ENCODE measurements at places on chromosomes 6 and 20.

DNA sequence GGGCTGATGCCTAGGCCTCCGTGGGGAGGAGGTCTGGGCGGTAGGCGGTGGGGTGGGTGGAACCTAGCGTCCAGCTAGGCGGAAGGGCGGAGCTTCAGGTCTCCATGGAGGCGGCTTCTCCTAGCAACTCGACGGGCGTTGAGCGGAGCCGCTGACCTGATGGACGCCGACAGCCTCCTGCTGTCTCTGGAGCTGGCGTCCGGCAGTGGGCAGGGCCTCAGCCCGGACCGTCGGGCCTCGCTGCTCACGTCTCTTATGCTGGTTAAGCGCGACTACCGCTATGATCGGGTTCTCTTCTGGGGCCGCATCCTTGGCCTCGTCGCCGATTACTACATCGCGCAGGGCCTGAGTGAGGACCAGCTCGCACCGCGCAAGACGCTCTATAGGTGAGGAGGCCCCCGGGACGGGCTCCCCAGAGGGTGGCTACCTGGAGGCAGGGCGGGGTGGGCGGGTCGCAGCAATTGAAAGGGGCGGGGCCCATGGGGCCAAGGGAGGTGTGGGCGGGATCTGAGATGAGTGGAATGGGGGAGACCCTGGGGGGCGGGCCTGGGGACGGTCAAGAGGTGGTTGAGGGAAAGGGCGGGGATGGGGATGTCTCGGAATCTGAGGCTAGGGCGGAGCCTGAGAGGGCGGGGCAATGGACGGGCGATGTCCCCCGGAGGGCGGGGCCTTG, at the start of gene RSPH9:
Gene RSPH9, plus strand, starts transcription at position 97 of the 673 bp plus-strand sequence. Its CDS starts 63 bp downstream, at position 160.
- peaks cover 12% of the 10 kb centered on the region for H3K36me3 ChIP-seq
- H3K4me1 ChIP-seq: no peaks in the 10 kb centered on the region
- peak within 1 kb of the TSS; percentile 88 for H3K4me3 ChIP-seq
- peak within 1 kb of the TSS; percentile 88 for H3K27ac ChIP-seq
- H3K27me3 ChIP-seq: no peaks in the 10 kb centered on the region

- no peaks in the 10 kb centered on the region for H3K36me3 ChIP-seq
- H3K27me3 ChIP-seq: no peaks in the 10 kb centered on the region
- no peak overlapping the region for H3K27ac ChIP-seq
- DNase-seq: no peak
- no peaks in the 10 kb centered on the region for H3K4me1 ChIP-seq
These were observed 96.4 kb upstream of the FOXC1 start for GRCh38 chr6:1513215-1513780.

DNA sequence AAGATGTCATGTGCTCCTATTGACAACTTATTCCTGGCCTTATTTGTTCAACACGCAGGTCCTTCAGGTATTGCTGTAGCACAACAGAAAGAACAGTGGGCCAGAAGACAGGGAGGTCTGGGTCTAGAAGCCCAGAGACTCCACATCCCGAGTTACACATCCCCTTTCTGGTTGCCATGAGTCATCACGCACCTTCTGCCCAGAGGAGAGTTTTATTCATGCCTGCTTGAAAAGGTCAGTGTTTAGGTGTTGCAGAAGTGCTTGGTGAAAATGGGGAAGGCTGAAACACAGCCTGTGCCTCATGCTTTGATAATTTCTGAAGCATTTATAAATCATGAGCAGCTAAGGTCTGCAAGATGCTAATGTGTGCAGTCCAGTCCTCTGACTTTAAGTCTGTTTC, 256.4 kb downstream of the GMPR start:
- H3K36me3 ChIP-seq: no peaks in the 10 kb centered on the region
- DNase-seq: no peak
- no peak overlapping the region for H3K27ac ChIP-seq
- no peak overlapping the region for H3K4me3 ChIP-seq
- H3K27me3 ChIP-seq: no peaks in the 10 kb centered on the region
- peaks cover 13% of the 10 kb centered on the region for H3K4me1 ChIP-seq

GRCh38 chr6:105606831-105607463, 204.1 kb upstream of the PREP start:
- H3K4me1 ChIP-seq: peaks cover 6% of the 10 kb centered on the region
- no peaks in the 10 kb centered on the region for H3K36me3 ChIP-seq
- no peaks in the 10 kb centered on the region for H3K27me3 ChIP-seq
- no peak overlapping the region for H3K27ac ChIP-seq

- no peaks in the 10 kb centered on the region for H3K36me3 ChIP-seq
- H3K27ac ChIP-seq: no peak overlapping the region
- no peak for DNase-seq
- no peaks in the 10 kb centered on the region for H3K4me1 ChIP-seq
These were observed 22.9 kb downstream of the NT5E start for GRCh38 chr6:85472744-85473143.

DNA sequence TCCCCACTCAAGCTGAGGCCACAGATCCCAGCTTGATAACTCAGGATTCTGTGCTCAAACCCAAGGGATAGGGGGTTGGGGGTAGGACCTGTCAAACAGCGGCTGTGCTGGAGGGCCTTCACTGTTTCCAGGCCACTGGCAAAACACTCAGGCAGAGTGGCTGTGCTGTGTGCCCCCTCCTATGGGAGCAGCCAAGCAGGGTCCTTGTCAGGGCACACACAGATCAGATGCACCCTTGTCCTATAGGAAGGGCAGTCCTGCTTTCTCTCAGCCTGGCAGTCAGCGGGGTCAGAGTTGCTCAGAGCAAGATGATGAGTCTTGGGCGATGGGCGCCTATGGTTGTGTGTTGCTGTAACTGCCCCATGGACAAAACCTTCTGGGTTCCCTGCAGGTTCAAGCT, 554.8 kb downstream of the TBC1D32 start:
- no peaks in the 10 kb centered on the region for H3K36me3 ChIP-seq
- no peak overlapping the region for H3K4me3 ChIP-seq
- H3K27me3 ChIP-seq: no peaks in the 10 kb centered on the region
- H3K27ac ChIP-seq: no peak overlapping the region
- DNase-seq: no peak

- peaks cover 72% of the 10 kb centered on the region for H3K36me3 ChIP-seq
- peaks cover 9% of the 10 kb centered on the region for H3K4me1 ChIP-seq
- H3K4me3 ChIP-seq: no peak overlapping the region
- DNase-seq: no peak
- no peaks in the 10 kb centered on the region for H3K27me3 ChIP-seq
These were observed 5.3 kb downstream of the ZNF512B start for GRCh38 chr20:63964412-63964811.

DNA sequence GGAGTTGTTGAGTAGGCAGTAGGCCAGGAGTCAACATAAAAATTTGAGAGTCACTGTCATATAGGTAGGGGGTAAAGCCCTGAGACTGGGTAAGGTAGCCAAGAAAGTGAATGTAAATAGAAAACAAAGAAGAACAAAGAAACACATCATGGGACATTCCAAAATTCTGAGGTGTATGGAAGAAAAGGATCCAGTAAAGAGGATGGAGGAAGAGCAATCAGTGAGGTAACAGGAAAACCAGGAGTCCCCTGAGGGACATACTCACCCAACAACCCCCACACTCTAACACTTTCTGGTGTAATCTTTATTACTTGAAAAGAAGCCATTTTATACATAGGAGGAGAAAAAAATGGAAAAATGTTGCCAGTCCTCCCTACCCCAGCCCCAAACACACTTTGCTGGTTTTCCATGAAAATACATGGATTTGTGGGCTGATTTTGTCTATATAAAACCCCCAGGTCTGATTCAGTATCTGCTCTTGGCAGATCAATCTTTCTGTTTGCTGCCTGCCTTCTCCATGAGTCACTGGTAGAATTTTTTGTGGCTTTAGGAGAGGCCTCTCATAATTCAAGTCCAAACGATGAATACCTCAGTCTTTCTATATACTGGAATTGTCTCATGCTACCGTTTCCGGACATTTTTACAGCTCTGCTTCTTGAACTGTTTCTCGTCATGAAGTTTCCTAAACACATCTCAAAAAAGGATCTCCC, 271.4 kb upstream of the MAN1A1 start:
- H3K27me3 ChIP-seq: no peaks in the 10 kb centered on the region
- DNase-seq: no peak
- peaks cover 16% of the 10 kb centered on the region for H3K4me1 ChIP-seq
- no peak overlapping the region for H3K4me3 ChIP-seq
- H3K27ac ChIP-seq: no peak overlapping the region
